Psoas muscle (tissue), 8 donors: ENCODE measurements at places on chromosomes 5 and 9. TPM values are rescaled to one million over a fixed set of nuclear protein-coding genes. Genes with fewer than 3 reads are reported as not detected.
A peak's percentile ranks its signal among the peaks of the same experiment; 100 is the strongest.

TEK gene
- 10.6 TPM for total RNA-seq

GRCh38 chr9:133527444-133527920 is 2.7 kb upstream of the MYMK start:
- peak; percentile 75 for DNase-seq

DNA sequence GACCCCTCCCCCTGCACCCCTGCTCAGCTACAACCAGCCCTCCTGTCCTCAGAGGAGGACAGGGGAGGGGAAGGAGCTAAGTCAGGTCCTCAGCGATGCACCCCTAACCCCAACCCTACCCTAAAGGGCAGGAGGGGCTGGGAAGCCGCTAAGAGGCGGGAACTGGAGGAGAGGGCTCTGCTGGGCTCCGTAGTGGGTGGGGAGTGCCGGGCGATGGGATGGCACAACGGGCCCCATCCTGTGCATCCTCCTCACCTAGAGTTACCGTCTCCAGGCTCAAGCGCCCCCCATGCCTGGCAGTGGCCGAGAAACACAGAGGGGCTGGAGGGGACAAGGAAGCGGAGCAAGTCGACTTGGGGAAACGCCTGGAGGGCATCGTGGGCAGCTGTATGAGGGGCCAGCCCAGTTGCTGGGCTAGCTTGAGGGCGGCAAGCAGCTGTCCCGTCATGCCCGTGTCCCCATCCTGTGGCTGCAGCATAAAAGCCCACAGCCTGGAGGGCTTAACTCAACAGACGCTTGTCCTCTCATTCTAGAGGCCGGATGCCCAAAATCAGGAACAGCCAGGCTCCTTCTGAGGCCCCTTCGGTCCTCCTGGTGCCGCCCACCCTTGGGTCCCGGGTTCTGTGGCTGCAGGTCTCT is 23.0 kb upstream of the UBAC1 start:
- DNase-seq: no peak

- no peak for DNase-seq
Observed at GRCh38 chr5:68317646-68318045, 102.1 kb downstream of the PIK3R1 start.

- peak; percentile 81 for DNase-seq
Observed at GRCh38 chr5:137621861-137622823, 113.7 kb downstream of the KLHL3 start.

- DNase-seq: no peak
Observed at GRCh38 chr5:76196886-76197489, 113.8 kb downstream of the SV2C start.

DNA sequence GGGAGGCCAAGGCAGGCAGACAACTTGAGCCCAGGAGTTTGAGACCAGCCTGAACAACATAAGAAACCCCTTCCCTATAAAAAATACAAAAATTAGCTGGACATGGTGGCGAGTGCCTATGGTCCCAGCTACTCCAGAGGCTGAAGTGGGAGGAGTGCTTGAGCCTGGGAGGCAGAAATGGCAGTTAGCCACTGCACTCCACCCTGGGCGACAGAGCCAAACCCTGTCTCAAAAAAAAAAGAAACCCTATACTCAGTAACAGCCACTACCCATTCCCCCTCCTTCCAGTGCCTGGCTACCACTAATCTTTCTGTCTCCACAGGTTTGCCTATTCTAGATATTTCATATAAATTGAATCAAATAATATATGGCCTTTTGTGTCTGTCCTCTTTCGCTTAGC is 14.3 kb upstream of the SIL1 start:
- no peak for DNase-seq

DNA sequence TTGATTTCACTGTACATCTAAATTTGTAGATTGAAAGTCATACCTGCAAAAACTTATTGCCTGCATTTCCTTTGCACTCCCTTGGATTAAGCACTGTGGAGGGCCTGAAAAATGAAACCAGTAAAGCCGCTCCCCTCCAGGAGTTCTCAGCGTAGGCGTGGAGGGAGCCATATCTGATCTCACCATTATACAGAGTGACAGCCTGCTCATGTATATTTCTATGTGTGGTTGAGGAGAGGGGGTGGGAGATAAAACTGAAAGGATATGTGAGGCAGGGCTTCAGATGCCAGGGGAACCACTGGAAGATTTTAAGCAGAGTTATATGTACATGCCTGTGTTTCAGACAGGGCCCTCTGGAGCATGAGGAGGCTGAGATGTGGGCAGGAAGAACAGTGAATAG is 303.0 kb downstream of the MSX2 start:
- no peak for DNase-seq

VCAN gene
- total RNA-seq: 26.1 TPM

DNA sequence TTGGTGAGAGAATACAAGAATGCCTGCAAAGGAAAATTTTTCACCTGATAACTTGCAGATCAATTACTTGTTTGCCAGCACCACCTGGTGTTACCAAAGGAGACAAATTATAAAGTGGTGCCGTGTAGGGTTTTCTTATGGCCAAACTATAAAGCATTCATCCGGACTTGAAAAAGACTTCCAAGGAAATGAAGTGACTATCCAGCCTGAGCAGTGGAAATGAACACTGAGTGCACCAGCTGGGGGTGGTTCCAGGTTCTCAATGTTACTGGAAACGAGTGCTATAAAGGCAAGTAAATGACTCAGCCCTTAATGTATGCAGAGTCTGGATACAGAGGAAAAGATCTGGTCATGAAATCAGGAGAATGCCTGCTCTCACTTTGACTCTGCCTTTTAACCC is 113.1 kb downstream of the DNAH5 start:
- DNase-seq: no peak

- no peak for DNase-seq
Observed at GRCh38 chr9:113310538-113310937, 7.4 kb upstream of the RNF183 start.

DNA sequence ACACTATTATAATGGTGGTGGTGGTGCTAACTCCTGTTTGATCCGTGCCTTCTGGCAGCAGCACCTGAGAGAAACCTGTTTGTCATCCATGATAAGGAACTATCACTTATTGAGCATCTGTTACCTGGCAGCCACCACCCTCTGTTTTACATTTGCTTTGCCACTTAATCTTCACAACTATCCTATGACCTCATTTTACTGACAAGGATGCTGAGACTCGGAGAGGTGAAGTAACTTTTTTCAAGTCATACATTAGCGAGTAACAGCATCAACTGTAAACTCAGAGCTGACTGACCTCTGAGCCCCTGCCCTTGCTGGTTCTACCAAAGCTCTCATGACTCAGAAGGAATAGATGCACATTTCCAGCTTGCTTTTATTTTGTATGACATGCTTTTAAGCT is 81.1 kb downstream of the EGFLAM start:
- DNase-seq: no peak

PRDM9 gene
- not detected for total RNA-seq
